ENCODE measurements at places on chromosomes 11 and 22. TPM values are rescaled to one million over a fixed set of nuclear protein-coding genes. Genes with fewer than 3 reads are reported as not detected.

DNA sequence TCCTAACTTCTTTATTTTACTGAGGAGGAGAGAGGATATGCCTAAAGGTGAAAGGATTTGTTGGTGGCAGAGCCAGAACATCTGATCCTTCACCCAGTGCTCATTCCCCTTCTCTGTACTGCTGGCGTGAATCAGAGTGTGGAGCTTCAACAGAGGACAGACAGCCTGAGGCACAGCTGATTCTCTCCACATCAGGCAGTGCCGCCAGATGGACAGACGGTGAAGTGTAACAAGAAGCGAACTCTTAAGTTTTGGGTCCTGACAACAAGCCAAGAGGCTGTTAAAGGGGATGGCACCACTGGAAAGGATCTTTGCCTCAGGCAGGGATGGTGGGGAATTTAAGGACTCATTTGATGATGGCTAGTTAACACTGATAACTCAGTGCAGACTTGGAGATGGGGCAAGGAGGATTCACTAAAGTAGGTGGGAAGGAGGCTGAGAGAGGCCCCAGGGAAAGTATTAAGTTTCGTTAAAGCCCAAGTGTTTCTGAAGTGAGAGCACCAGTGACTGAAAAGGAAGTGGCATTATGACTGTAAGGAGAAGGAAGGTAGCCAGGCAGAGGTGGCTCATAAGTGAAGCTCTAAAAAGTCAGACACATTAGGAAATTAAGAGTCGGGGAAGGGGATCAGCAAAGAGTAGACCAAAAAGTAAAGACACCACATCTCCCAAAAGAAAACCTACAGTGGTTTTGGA, 81.3 kb downstream of the CLPB start:
- DNase-seq, result no peak

DNA sequence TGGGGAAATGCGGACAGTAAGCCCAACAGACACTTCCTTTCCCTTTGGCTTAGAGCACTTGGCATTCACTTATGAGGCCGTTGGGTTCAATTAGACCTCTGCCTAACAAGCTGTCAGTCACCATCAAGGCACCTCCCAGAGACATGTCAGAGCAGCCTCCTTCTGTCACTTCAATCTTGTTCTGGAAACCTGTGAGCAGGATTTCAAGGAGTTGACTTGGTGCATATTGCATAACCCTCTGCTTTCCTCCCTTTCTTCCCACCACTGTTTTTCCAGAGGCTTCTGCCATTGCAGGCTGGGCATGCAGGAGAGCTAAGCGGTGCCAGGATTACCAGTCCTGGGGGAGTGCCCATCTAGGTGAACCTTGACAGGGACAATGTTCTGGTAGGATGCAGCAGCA, 484.2 kb upstream of the LRRC4C start:
- no peak for DNase-seq

GRCh38 chr11:69094915-69095290, 46.2 kb downstream of the TPCN2 start:
- DNase-seq, result no peak

DNA sequence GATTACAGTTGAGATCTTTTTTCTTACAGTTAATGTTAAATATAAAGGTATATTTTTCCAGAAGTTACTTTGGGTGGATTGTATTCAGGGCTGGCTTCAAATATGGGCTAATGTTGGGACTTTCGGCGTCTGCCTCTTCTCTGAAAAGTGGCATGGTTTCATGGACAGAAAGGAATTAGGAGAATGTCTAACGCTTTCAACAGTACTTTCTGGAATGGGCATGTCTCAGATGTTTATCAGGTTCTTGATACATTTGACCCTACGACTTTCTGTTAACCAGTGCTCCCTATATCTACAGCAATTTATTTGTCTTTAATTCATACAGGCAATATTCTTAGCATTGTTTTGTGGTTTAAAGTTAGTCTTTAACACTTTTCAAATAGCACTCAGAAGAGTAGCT, 33.7 kb downstream of the ZC3H12C start:
- DNase-seq, result no peak

GRCh38 chr11:102572554-102573220, 42.1 kb upstream of the MMP7 start:
- no peak for DNase-seq

The HORMAD2 gene
- total RNA-seq, result not detected

DNA sequence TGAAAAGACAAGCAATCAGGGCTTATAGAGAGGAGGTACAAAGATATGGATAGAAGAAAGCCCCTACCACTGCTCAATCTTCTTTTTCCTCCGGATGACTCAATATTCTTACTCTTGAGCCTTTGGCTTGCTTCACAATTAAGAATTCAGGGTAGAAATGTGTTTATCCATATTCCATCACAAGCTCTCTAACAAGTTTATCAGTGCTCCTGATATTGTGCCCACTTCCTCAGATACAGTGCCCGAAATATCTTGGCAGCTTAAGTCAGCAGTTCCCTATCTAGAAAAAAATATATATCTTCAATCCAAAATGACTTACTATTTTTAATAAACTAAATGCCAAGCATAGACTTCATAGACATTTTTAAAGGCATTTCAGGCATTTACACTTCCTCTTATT, 255.1 kb upstream of the FAT3 start:
- DNase-seq, result no peak

- DNase-seq, result no peak
These were observed 5.3 kb downstream of the CASP12 start for GRCh38 chr11:104892723-104893511.

- no peak for DNase-seq
These were observed 203.1 kb downstream of the TENM4 start for GRCh38 chr11:79237703-79238102.

DNA sequence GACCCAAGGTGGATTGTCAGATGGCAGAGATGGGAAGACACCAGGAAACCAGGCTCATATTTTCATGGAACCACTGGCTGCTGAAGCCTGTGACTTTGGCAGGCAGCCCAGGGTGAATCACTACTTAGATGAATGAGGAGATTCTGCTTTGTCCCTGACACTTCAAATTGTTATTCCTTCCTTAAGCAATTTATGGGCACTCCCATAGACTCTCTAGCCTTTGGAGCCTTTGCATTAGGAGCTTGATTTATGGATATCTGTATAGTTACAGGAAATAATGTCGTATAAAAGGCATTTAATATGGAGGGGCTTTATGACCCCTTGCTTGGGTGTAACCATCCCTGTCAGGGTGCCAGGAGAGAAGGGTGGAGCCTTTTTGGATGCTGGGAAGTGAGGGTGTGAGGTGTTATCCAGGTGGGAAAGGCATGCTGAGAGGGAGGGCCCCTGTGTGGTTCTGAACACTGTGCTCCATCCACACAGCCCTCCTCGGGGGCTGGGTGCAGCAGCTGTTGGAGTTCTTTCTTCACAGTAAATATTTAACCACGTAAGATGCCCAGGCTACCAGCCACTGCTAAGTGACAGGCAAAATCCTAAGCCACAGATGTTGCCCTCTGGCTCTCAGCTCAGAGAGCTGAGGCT, 35.3 kb downstream of the IL18 start:
- no peak for DNase-seq

The PKNOX2 gene
- not detected for total RNA-seq

DNA sequence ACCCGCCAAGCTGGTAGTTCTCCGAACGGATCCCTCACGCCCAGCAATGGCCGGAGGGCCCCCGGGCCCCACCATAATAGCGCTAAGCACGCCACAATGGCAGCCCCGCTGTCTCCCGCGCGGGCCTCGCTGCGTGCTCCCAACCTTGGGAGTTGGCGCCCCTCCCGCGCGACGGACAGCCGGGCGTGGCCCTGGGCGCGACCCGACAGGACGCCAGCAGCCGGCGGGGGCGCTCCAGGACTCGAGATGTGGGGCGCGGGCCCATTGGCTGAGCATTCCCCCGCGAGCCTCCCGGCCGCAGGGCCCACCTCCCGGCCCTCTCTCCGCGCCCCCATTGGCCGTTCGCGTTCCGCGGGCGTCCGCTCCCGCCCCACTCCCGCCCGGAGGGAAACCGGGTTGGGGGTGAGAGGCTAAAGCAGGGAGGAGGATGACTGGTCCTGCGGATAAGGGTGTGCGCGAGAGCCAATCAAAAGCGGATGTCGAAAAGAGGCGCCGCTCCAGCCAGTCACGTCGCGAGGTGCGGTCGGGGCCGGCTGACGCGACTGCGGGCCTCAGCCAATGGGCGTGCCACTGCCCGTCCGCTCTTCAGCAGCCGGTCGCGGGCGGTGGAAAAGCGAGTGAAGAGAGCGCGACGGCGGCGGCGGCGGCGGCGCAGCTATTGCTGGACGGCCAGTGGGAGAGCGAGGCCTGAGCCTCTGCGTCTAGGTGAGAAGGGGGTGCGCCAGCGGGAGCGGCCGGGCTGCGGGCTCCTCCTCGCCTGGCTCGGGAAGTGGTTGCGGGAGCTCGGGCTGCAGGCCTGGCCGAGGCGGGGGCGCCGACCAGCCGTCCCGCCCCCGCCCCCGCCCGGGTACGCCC, at the start of gene FAR1:
TSS of gene FAR1 (plus strand) at position 567 of the 855 bp plus-strand sequence. CDS start 26,098 bp downstream, outside the sequence.
- peak; percentile 95 for DNase-seq

The ADM2 gene
- total RNA-seq, result 8.2 TPM

The HSCB gene
- 12.1 TPM for total RNA-seq

The PARVG gene
- 224 TPM for total RNA-seq

DNA sequence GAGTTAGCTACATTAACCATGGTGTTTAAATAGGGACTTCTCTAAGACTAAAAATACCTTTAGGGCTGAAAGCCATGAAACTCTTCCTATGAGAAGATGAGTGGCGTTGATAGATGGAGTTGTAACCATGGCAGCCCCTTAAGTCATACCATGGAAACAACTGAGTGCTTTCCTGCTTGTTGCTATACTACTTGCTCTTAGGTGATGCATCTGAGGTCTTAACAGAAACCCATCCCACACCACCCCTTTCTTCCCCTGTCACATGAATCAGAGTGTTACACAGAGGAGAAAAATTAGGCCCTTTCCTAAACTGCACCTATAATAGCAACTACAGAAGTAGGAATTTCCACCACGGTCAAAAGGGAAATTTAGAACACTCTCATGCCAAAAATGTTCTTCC, 64.3 kb upstream of the ZC3H12C start:
- no peak for DNase-seq

- DNase-seq, result no peak
These were observed 159.7 kb downstream of the DBX1 start for GRCh38 chr11:20000351-20001134.

The SLC22A9 gene
- not detected for total RNA-seq

- DNase-seq, result no peak
These were observed 55.0 kb downstream of the MICAL2 start for GRCh38 chr11:12165237-12165875.

DNA sequence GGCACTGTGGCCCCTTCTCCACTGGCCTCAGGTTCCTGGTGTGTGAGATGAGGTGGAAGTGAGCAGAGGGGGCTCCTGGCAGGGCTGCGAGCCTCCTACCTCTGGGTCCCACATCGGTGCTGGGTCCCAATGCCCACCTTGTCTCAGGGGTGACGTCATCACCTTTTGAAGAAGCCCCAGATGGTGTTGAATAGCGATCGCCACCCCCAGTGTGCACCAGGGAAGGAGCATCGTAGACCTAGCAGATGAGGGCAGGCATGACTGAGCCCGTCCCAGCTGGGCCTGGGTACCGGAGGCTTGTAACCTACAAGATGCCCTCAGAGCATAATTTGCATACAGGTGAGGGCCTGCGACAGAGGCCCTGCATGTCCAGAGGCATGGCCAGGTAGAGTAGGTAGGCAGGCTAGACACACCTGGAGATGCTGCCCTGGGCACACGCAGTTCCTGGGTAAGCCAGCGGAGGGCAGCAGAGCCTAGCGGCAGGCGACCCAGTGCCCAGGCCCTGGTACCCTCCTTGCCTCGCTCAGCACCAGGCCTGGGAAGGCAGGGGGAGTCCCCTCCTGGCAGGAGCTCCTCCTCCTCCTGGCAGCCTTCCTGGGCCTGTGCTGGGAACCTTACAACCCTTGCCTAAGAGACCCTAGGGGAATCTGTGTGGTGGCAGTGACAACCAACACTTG, 52.5 kb downstream of the TPCN2 start:
- DNase-seq, result peak; percentile 80

DNA sequence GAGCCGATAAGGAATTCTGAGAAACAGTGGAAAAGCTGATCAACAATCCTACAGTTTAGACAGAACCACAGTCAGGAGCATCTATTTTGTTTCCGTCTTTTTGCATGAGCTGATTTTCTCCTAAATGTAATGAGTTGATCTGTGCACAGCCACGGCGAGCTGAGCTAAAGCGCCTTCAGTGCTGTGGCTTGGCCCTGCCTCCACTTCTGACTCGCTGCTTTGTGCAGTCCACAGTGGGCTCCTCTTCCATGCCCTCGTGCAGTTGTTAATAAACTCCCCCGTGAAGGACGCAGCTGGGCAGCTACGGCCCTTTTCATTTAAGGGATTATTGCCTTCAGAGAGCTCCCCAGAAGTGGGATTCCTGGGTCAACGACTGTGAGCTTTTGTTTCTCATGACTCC, 39.4 kb downstream of the SCUBE1 start:
- DNase-seq, result no peak

The INCENP gene
- 27.9 TPM for total RNA-seq

DNA sequence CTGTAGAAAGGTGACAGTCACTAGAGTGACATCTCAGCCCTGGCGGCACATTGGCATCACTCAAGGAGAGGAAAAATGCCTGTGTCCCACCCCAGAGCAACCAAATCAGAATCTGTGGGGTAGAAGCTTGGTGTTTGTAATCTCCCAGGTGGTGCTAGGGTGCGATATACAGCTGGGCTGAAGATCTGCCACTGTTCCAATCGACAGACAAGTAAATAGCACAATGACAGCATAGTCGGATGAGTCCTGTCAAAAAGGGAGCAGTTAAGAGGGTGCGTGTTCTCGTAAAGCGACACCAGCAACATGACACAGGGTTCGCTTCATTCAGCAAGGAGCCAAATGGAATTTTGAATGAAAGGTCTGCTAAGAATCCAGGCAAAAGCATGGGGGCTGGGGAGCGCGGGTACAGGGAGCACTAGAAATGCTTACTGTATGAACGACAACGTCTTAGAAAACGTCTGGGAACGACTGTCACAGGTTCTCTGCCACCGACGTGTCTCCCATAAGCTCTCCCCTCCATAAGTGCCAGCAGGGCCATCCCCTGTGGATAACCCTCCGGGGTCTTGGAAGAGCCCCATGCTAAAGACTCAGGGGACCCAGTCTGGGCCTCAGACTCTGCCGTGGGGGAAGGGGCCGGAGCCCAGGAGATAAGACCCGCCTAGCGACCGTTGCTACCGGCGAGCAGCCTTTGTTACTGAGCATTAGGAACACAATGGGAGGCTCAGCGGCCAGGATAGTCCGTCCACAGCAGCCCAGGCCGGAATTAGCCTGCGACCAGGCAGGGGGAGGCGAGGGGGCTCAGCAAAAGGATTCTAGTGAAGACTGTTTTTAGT, 20.8 kb downstream of the ADA2 start:
- no peak for DNase-seq

The RFPL1 gene
- total RNA-seq, result not detected

The TBX10 gene
- not detected for total RNA-seq

GRCh38 chr11:56817661-56818060, 69.2 kb upstream of the OR9G4 start:
- DNase-seq, result no peak

DNA sequence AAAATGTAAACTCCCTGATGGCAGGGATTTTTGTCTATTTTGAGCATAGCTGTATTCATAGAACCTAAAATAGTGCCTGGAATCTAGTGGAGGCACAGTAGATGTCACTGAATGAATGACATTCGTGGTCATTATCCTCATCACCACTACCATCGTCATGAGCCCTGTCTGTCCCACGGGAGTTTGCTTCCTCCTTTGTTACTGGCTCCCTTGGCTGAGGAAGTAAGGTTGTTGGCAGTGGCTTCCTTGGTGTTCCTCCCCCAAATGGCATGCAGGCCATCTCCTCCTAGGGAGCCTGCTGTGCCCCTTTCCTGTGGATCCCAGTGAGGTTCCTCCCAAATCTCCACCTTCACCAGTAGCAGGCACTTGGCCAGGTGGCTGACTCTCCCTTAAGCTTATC, 183.0 kb downstream of the CEP164 start:
- DNase-seq, result no peak

The CYP2D6 gene
- total RNA-seq, result 9.6 TPM
